CD14-positive monocyte (primary cell): ENCODE measurements at places on chromosomes 2 and 18.
A peak's percentile ranks its signal among the peaks of the same experiment; 100 is the strongest.

DNA sequence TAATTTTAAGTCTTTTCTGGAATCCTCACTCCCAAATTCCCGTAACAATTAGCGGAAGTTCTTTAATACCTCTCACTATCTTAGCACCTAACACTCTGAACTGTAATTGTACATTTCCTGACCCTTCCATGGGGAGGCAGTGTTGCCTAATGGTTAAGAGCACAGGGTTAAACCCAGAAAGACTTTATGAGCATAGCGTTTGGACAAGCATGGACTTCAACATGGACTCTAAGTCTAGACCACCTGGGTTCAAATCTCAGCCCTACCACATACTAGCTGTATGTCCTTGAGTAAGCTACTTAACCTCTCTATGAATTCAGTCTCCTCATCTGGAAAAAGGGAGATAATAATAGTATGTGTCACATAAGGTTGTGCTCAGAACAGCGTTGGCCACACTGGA is 13.0 kb downstream of the ANTXR1 start:
- peak; percentile 49 for DNase-seq

DNA sequence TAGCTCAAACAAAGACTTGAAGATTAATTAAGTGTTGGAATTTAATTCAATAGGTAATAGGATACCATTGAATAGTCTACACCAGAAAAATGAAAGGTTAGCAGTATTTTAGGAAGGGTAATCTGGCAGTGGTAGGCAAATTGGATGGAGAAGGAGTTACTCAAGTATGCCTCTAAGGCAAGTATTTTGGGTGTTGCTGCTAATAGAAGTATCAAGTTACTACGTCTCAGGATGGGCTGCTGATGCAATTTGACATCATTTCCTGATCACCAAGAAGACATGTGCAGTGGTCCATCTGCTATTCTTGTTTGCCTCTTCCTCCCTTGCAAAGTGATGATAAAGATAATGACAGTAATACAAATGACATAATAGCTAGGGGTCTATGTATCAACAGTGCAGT is 485.3 kb downstream of the TGIF1 start:
- no peak for DNase-seq

DNA sequence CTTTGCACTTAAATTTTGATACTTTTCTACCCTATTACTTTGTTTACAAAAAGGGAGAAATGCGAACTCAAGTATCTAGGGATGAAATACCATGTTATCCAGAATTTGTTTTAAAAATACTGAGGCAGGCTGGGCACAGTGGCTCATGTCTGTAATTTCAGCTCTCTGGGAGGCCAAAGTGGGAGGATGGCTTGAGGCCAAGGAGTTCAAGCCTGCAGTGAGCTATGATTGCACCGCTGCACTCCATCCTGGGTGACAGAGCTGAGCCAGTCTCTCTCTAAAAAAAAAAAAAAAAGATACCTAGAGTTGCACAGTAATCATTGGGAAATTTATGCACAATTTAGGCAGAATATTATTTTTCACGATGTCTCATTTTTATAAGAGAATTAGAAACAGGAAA is 12.4 kb upstream of the VAPA start:
- DNase-seq: no peak

- peak; percentile 49 for DNase-seq
These were observed 22.9 kb upstream of the MGAT4A start for GRCh38 chr2:98753801-98754200.

GRCh38 chr2:11753886-11754699 is 7.7 kb downstream of the LPIN1 start:
- peak; percentile 56 for DNase-seq

DNA sequence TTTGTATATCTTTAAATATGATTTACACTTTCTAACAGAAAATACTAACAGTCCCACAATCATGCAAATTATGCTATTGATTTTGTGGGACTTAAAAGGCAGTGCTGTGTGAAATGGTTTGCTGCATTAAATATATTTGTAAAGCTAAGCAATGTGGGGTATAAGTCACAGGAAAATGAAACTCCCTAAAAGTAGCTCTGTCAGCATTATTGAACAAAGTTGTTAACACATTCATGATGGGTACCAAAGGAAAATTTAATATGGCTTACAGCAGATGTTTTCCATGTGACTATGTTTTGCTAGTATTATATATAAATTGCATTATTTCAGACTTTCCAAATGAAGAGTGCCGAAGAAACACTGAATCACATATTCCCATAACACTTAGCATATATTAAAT is 1450.0 kb downstream of the LRP1B start:
- no peak for DNase-seq
